ENCODE measurements at places on chromosomes 13 and 19. TPM values are rescaled to one million over a fixed set of nuclear protein-coding genes. Genes with fewer than 3 reads are reported as not detected.

- peak; percentile 37 for DNase-seq
These were observed 1264.6 kb downstream of the PCDH9 start for GRCh38 chr13:65965501-65965900.

DNA sequence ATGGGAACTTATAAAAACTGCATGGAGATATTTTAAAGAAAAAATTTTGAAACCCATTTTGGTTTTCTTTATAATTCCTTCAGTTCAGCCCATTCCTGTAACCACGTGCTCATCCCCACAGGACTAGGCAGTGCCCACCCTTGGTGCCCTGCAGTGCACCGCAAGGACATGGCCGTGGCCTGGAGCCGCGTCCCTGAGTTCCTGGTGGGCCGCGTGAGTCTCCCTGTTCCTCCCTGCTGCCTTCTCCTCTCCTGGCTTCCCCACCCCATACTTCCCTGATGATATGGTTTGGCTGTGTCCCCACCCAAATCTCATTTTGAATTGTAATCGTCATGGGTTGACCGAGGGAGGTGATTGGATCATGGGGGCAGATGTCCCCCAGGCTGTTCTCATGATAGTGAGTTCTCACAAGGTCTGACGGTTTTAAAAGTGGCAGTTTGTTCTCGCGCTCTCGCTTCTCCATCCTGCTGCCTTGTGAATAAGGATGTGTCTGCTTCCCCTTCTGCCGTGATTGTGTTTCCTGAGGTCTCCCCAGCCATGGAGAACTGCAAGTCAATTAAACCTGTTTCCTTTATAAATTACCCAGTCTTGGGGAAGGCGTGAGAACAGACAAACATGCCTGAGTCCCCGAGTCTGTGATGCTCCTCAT, 31.6 kb upstream of the TFDP1 start:
- DNase-seq, result no peak

DNA sequence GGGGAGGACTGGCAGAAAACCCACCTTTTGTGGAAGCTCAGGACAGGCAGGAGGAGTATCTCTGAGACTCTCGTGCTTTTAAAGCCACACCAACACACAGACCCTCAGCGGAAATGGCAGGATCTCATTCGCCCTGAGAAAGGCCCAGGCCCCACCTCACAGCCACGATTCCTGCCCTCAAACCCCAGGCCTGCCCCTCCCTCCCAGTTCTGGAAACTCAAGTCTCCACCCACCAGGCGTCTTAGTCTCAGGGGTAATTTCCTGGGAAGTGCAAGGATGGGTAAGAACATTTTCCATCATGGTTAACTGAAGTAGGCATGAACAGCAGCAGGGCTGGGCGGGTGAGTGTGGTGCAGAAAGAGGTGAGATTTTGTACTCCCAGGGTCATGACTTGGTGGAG, 8.0 kb upstream of the PDE4C start:
- DNase-seq, result no peak

GRCh38 chr19:3208317-3209207, 15.9 kb upstream of the CELF5 start:
- no peak for DNase-seq

DNA sequence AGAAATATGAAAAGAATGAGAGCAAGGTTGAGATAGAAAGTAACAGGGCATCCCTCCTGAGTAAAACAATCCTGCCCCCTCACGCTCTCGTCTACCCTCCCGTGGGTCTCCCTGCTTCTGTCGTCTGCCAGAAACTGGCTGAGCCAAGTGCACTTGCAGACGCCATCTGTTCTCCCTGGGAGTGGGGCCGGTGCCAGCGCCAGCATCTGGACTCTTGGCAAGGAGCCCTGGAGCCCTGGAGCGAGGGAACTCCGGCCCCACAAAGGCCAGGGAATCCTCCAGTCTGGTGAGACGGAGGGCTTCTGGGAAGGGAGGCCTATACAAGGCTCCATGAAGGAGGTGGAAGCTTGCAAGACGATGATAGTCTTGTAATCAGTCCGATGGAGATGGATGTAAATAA, 2.3 kb upstream of the TMEM91 start:
- DNase-seq, result peak; percentile 92

GRCh38 chr13:99208185-99208584, 7.5 kb downstream of the UBAC2 start:
- no peak for DNase-seq

- DNase-seq, result no peak
These were observed 89.6 kb upstream of the SLC15A1 start for GRCh38 chr13:98842070-98842469.

- peak; percentile 18 for DNase-seq
These were observed 87.6 kb downstream of the RNF17 start for GRCh38 chr13:24851546-24851945.

DNA sequence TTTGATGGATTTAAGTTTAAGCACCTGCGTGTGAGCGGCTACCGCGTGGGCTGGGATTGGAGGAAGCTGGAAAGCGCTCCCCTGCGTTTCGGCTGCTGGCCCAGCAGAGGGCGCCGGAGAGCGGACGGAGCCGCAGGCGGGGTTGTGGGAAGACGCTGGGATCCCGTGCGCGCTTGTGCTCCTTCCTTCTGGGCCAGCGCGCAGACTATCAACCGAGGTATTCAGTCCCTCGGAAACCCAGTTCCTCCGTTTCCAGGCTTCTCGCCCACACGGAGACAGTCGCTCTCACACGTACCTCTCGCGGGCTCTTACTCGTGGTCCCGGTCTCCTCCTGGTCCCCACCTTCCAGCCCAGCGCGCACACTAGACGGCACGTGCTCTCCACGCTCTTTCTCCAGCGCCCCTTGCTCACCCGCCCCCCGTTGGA, 28.8 kb downstream of the EPN1 start:
- DNase-seq, result peak; percentile 8

- DNase-seq, result no peak
These were observed 38.5 kb downstream of the FBN3 start for GRCh38 chr19:8110931-8111330.

DNA sequence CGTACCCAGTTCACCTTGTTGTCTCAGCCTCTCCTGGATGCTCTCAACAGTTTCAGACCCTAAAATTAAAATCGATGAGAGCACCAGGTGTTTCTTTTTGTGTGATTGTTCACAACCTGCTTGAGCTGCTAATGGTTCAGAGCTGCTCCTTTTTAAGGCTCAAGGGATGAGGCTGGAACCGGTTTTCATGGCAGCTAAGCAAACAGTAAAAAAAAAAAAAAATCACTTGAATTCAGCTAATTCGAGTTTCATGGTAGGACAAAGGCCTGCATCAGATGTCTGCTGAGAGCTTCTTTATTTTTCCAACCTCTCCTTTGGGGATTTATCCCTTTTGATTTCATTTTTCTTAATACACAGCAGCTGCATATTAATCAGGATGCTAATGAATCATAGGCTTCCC, 6.5 kb downstream of the SYCE2 start:
- DNase-seq, result no peak

GRCh38 chr13:50955241-50955640, 45.6 kb downstream of the RNASEH2B start:
- DNase-seq, result no peak

DNA sequence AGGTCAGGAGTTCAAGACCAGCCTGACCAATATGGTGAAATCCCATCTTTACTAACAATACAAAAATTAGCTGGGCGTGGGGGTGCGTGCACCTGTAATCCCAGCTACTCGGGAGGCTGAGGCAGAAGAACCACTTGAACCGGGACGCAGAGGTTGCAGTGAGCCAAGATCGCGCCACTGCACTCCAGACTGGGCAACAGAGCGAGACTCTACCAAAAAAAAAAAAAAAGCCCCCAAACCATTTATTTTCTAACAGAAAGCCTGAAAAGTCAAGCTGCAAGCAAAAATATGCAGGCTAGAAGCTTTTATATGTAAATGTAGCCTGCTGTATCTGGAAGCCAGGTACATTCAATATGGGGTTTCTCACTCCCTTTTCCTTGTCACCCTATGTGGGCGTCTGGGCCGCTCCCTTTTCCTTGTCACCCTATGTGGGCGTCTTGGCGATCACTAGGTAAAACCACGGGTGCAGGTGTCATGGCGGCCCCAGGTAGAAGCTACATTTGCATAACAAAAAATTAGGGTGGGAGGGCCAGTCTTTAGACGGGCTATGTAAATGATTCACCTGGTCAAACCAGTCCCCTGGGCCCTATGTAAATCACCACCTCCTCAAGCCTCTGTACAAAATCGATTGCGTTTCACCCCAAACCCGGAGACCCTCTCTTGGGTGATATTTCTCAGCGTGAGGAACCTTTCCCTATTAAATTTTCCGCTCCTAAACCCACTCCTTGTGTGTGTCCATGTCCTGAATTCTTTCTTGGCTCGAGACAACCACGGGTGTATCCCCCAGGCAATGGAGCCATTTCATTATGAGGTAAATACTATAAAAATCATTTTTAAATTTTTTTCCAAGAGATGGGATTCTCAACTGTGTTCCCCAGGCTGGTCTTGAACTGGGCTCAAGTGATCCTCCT, 2.1 kb downstream of the TRIM13 start:
- no peak for DNase-seq

- DNase-seq, result peak; percentile 59
These were observed 1.5 kb upstream of the HCN2 start for GRCh38 chr19:588093-588740.

DNA sequence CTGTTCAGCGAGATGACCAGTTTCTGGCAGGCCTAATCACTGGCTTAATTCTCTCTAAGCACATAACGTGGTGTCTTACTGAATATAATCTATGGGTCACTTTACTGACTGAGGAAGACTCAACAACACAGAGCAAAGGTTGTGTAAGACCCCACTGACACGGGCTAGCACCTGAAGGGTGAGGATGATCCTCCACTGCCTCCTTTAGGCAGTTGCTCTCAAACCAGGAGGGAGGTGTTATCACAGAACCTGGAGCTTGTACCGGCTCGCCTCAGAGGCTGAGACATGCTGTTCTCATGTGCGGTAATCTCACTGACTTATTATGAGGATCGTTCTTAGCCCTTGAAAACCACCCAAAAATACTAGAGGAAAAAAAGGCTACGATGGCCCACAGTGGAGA, 28.3 kb downstream of the RCBTB2 start:
- DNase-seq, result no peak

DNA sequence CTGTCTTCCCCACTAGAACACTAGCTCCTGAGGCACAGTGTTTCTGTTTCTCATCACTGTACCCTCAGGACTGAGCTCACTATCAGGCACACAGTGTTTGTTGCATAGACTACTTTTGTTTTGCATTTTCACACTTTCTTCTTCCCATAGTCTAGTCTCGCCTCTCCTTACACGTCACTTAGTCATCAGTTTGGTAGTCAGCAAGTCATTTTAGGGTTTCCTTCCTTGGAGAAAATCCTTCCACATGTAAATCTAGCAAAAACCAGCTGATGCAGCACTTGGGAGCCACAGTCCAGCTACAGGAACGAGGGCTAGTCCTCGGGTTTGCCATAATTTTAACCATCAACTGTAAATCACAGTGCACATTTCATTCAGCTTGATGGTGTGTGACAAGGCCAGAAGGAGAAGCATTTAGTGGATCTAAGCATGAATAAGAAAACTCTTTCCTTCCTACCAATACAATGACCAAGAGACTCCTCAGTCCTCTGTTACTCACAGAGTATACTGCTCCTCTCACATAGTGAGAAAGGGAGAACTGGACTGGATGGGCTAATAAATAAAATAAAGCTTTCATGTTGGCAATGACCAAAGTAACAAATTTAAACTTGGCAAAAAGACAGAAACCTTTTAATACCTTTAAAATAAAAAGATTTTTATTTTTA, 221.0 kb downstream of the KLF12 start:
- peak; percentile 60 for DNase-seq

DNA sequence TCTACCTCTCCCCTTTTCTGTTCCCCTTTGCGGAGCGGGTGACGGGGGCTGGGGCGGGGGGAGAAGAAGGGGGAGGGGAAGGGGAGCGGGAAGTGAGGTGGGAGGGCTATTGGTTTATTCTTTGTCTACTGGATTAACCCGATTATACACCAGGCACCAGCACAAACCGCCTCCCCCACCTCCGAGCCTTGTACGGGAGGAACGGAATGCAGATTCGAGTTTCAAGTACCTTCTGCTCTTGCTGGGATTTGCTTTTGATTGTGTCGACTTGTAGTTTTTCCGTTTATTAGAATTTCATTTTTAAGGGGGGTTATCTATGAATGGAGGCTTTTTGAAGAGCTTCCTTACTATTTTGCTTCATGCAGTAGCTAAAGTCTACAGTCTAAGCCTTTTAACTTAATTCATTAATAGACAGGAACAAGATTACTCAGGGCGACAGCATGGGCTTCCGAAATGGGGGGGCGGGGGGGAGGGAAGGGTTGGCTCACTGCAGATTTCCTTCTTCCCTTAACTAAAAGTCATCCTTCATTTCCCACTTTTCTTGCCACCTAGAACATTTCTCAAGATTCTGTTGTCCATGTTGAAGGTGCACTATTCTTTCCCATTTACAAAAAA, 937 bp upstream of the SPRY2 start:
- DNase-seq, result peak; percentile 60

GRCh38 chr13:43516401-43516833, 270.4 kb downstream of the ENOX1 start:
- peak; percentile 96 for DNase-seq

DNA sequence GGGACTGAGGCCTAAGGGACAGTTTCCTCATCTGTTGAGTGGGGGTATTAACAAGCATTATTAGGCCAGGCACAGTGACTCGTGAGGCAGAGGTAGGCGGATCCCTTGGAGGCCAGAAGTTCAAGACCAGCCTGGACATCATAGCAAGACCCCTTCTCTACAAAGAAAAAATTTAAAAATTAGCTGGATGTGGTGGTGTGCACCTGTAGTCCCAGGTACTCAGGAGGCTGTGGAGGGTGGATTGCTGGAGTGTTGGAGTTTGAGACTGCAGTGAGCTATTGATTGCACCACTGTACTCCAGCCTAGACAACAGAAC, 11.3 kb upstream of the FOSB start:
- DNase-seq, result no peak

DNA sequence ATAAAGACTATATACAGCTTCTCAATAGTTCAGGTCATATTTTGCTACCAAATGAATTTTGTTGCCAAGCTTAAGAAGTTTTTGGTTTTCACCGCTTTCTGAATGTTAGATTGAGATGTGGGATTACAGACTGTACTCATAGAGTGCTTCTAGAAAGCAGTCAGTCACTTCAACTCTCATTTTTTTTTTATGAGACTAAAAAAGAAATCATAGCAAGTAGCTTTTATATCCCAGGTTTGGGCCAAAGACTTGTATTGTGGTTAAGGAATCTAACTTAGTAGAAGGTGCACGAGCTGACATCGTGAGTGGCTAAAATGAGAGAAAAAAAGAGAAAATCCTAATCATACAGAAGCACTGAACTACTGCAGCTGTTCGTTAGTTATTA, 2.2 kb upstream of the USPL1 start:
- peak; percentile 28 for DNase-seq

ZBTB45 gene
- total RNA-seq, result 9.2 TPM

TEKTIP1 gene
- not detected for total RNA-seq

PRODH2 gene
- total RNA-seq, result not detected

UNC13A gene
- total RNA-seq, result 0.49 TPM

ZNF493 gene
- total RNA-seq, result 19.1 TPM

PPP6R1 gene
- total RNA-seq, result 39.0 TPM

ZNF726 gene
- 0.33 TPM for total RNA-seq

ABCA7 gene
- total RNA-seq, result 21.6 TPM
